ENCODE measurements at places on chromosomes 11 and 22.

GRCh38 chr11:61172356-61172755 is 11.1 kb upstream of the VPS37C start:
- DNase-seq = no peak

DNA sequence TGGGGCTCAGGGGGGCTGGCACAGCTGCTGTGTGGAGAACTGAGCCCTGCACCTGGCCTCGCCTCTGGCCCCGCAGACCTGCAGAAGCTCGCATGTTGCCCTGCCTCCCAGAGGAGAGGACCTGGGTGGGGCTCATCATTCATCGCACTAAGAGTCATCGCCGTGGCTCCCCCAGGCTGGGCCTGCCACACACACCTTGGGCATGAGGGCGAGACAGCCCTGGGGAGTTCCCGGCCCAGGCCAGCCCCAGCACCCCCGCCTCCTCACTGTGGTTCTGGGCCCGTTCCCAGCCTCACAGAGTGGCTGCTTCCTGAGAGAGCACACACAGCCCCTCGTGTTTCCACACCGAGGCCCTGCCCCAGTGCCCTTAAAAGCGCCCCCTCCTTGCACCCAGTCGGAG is 694.6 kb downstream of the TBC1D22A start:
- DNase-seq = no peak

DNA sequence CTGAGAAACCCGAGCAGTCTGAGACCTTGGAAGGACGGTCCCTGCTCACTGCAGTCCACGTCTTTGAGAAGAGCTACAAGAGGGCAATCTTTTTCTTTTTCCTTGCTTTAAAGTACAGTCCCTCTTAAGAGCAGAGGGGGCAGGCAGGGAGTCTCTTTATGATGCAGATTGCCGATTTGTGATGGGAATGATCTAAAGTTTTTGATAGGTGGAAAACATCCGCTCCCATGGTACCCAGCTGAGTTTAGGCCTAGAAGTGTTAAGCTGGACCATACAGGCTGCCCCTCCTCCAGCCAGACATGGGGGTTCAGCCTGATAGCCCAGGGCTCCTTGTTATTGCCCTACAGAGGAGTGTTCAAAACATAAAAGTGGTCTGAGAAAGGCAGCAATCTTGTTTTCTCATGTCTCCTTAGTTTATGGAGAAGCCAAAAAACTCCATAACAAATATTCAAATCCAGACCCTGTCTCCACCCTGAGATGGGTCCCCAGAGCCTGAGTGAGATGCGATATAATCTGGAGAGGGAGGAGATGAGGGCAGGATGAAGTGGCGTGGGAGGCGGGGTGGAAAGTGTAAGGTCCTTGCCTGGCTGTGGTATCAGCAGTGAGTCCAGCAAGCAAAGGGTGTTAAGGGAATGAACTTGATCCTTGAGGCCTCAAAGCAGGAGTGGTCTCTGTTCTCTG is 135.1 kb downstream of the FDX1 start:
- no peak for DNase-seq

GRCh38 chr22:36856121-36856791 is 4.5 kb upstream of the NCF4 start:
- peak; percentile 76 for DNase-seq

DNA sequence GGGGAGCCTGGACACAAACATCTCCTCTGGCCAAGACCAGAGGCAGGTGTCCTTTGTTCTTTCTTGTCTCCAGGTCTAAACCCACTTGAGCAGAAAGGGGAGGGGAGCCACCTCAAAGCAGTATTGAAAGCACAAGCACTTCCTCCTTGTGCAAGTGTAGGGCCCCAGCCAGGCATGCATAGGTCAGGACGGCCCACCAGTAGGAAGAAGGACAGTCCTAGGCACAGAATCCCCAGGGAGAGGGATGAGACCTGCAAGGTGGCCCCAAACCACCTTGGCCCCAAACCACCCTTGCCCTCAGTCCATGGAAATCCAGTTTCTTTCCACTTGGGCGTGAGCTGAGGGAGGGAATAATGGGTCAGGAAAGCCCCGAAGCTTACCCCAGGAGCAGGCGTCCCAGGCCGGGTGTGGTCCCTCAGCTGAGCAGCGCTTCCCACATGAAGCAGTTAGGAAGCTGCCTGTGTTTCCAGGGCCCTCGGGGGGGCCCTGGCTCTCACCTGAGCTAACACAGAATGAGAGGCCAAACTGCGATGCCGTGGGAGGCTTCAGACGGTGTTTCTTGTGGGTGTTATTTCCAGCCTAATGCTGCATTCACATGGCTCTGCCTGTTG is 20.4 kb upstream of the IGSF9B start:
- DNase-seq = no peak

- DNase-seq = no peak
Observed at GRCh38 chr11:32172041-32172847, 81.4 kb downstream of the RCN1 start.

- no peak for DNase-seq
Observed at GRCh38 chr11:782264-783174, 5.2 kb upstream of the GATD1 start.

GRCh38 chr22:48218889-48219420 is 1456.5 kb downstream of the TBC1D22A start:
- no peak for DNase-seq

DNA sequence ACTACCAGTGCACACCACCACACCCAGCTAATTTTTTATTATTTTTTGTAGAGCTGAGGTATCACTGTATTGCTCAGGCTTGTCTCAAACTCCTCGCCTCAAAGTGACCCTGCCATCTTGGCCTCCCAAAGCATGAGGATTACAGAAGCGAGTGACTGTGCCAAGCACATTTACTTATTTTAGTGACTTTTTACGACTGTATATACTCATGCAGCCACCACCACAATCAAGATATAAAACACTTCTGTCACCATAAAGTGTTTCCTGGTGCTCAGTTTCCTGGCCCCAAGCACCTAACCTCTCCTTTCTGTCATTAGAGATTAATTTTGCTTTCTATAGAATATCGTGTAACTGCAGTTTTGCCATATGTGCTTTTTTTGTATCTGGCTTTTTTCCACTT is 25.9 kb downstream of the ELP4 start:
- no peak for DNase-seq

- no peak for DNase-seq
Observed at GRCh38 chr11:68933605-68934320, 30.1 kb downstream of the IGHMBP2 start.

GRCh38 chr11:2555891-2556290 is 111.1 kb downstream of the KCNQ1 start:
- no peak for DNase-seq

- no peak for DNase-seq
Observed at GRCh38 chr11:19956228-19956627, 204.0 kb downstream of the DBX1 start.

DNA sequence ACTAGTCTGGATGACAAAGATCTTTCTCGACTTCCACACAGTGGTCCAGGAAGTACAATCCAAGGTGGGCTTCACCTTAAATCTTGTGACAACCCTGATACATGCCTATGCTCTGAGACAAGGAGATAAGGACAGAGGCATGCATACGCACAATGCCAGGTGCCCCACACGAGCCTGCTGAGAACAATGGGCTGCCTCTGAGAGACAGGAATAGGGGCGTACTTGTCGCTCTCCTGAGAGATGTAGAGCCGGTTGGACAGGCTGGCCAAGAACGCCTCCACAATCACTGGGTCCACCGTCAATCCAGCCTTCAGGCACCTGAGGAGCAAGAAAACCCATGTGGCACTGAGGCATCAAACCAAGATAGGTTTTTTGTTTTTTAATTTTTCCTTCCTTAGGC is 25.5 kb downstream of the SERPIND1 start:
- no peak for DNase-seq

DNA sequence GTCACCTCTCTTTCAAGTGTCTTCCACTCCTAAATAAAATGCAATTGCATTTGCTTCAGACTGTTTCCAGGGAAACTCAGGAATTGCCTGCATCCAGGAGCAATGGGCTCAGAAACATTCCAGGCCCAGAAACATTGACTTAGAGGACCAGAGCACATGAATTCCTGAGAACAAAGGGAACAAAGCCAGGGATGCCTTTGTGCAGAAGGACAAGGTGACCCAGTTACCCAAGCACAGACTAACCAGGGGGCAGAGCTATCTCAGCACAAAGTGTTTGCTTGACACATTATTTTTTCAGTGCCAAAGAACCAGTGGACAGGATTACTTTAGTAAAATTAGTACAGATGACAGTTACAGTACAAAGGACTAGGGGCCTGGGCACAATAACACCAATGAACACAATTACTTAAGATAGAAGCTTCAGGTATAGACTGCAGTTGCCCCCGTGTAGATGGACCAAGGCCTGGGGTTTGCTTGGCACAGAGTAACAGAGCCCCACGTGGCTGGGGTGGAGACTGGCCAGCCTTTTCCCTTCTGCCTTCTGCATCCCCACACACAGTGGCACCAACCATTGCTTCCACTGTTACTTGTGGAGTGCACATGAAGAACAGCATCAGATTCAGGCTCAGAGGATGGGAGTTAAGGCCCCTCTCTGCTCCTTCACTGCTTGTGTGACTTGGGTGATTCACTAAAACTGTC is 500.8 kb downstream of the INSC start:
- no peak for DNase-seq

Data from fibroblast of skin of right quadriceps (primary cell).